ENCODE measurements at places on chromosomes 12 and 14. TPM values are rescaled to one million over a fixed set of nuclear protein-coding genes. Genes with fewer than 3 reads are reported as not detected.

GRCh38 chr12:122943196-122943595, 23.1 kb downstream of the ABCB9 start:
- DNase-seq = no peak

SERPINA10 gene
- not detected for total RNA-seq

GRCh38 chr12:64006211-64006825, 161.8 kb downstream of the SRGAP1 start:
- DNase-seq = no peak

GRCh38 chr12:3272958-3273357, 195.8 kb downstream of the TSPAN9 start:
- DNase-seq = no peak

GRCh38 chr12:12646483-12647072, 34.9 kb downstream of the CREBL2 start:
- DNase-seq = no peak

- no peak for DNase-seq
These were observed 502.4 kb upstream of the ATP2B1 start for GRCh38 chr12:90211017-90211416.
